Bronchial epithelial cell (primary cell): ENCODE measurements at places on chromosomes 11 and 22. TPM values are rescaled to one million over a fixed set of nuclear protein-coding genes. Genes with fewer than 3 reads are reported as not detected.

GRCh38 chr11:20017320-20017719 lies 143.0 kb downstream of the DBX1 start:
- DNase-seq = no peak

GRCh38 chr11:126391970-126392632 lies 36.6 kb downstream of the ST3GAL4 start:
- peak; percentile 91 for DNase-seq

Gene CYP2D6
- total RNA-seq = 0.53 and 0.64 TPM in 2 replicates

Gene RAB39A
- not detected in 2 replicates for total RNA-seq
